Upper lobe of right lung (tissue), 1 donor: ENCODE measurements at places on chromosomes 1 and 21. TPM values are rescaled to one million over a fixed set of nuclear protein-coding genes. Genes with fewer than 3 reads are reported as not detected.
A peak's percentile ranks its signal among the peaks of the same experiment; 100 is the strongest.

The UBL4B gene
- total RNA-seq, result not detected

The CR2 gene
- total RNA-seq, result 0.12 TPM

GRCh38 chr1:57254022-57254421 lies 169.8 kb downstream of the DAB1 start:
- no peaks in the 10 kb centered on the region for H3K27me3 ChIP-seq
- H3K4me3 ChIP-seq, result no peak overlapping the region
- H3K27ac ChIP-seq, result no peak overlapping the region
- no peaks in the 10 kb centered on the region for H3K36me3 ChIP-seq
- no peaks in the 10 kb centered on the region for H3K4me1 ChIP-seq
- DNase-seq, result no peak

DNA sequence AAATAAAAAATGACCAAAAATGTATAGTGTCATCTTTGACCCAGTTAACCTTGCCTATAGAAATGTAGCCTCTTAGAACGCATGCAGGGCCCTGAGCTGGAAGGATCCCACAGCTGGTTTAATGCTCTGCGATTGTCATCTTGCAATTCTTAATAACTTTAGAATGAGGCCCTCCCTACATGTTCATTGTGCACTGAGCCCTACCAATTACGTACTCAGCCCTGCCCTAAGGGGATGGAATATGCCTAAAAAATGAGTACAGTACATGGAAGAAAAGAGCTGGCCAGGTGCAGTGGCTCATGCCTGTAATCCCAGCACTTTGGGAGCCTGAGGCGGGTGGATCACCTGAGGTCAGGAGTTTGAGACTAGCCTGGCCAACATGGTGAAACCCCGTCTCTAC lies 57.8 kb upstream of the BCAR3 start:
- no peak overlapping the region for H3K4me3 ChIP-seq
- H3K27ac ChIP-seq, result no peak overlapping the region
- no peak for DNase-seq
- no peaks in the 10 kb centered on the region for H3K36me3 ChIP-seq
- no peaks in the 10 kb centered on the region for H3K27me3 ChIP-seq

GRCh38 chr1:75745276-75745675 lies 20.8 kb downstream of the ACADM start:
- peaks cover 55% of the 10 kb centered on the region for H3K36me3 ChIP-seq
- no peaks in the 10 kb centered on the region for H3K4me1 ChIP-seq
- H3K4me3 ChIP-seq, result no peak overlapping the region
- H3K27ac ChIP-seq, result no peak overlapping the region
- H3K27me3 ChIP-seq, result no peaks in the 10 kb centered on the region

GRCh38 chr1:117683571-117684285 lies 77.9 kb downstream of the TENT5C start:
- H3K4me3 ChIP-seq, result no peak overlapping the region
- no peak overlapping the region for H3K27ac ChIP-seq
- no peaks in the 10 kb centered on the region for H3K27me3 ChIP-seq
- no peaks in the 10 kb centered on the region for H3K4me1 ChIP-seq
- DNase-seq, result no peak

- peak overlapping the region; percentile 92 for H3K27ac ChIP-seq
- DNase-seq, result no peak
- no peaks in the 10 kb centered on the region for H3K36me3 ChIP-seq
Observed at GRCh38 chr1:94236013-94236491, 1.3 kb downstream of the ARHGAP29 start.

DNA sequence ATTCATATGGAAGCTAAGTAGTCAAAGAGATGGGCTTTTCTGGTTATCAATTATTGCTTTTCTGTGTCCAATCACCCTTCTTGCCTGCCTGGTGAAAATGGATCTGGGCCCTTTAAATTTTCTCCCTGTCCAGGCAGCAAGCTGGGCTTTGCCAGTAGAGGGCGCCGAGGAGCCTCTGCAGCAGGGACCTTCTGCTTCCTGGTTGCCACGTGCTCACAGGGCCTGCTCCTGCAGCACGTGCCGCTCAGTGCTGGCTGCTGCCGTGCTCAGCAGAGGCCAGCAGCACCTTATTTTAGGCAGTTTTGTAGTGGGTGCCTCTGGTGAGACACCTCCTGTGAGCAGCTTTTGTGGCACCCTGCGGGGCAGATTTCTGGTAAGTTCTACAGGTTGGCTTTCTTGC lies 4.0 kb downstream of the ACTL8 start:
- no peak overlapping the region for H3K4me3 ChIP-seq
- H3K4me1 ChIP-seq, result no peaks in the 10 kb centered on the region
- H3K36me3 ChIP-seq, result no peaks in the 10 kb centered on the region
- H3K27me3 ChIP-seq, result peaks cover 8% of the 10 kb centered on the region
- no peak for DNase-seq
